Omental fat pad (tissue), 4 donors: ENCODE measurements at places on chromosomes 4 and X. TPM values are rescaled to one million over a fixed set of nuclear protein-coding genes. Genes with fewer than 3 reads are reported as not detected.
A peak's percentile ranks its signal among the peaks of the same experiment; 100 is the strongest.

Gene FRMPD4
- total RNA-seq = 0.12 TPM

DNA sequence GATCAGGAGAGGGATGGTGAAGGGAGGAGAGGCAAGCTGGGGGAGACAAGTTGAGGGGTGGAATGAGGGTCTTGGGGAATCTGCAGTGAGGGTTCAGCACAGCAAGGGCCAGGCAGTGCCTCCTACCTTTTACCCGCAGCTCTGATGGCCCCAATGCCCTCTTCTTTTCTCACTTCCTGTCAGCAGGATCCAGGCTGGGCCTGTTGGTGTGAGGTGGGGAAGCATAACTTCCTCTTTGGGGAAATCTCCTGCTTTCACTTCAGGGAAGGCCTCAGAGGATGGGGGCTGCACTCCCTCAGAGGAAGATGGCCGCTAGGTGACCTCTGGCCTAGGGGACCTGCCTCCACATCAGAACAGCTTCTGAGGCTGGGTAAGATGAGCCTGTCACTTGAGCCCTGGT lies 36.5 kb downstream of the EFNB1 start:
- no peak for DNase-seq

- no peak for DNase-seq
These were observed 17.7 kb upstream of the PPEF2 start for GRCh38 chr4:75919920-75920319.

DNA sequence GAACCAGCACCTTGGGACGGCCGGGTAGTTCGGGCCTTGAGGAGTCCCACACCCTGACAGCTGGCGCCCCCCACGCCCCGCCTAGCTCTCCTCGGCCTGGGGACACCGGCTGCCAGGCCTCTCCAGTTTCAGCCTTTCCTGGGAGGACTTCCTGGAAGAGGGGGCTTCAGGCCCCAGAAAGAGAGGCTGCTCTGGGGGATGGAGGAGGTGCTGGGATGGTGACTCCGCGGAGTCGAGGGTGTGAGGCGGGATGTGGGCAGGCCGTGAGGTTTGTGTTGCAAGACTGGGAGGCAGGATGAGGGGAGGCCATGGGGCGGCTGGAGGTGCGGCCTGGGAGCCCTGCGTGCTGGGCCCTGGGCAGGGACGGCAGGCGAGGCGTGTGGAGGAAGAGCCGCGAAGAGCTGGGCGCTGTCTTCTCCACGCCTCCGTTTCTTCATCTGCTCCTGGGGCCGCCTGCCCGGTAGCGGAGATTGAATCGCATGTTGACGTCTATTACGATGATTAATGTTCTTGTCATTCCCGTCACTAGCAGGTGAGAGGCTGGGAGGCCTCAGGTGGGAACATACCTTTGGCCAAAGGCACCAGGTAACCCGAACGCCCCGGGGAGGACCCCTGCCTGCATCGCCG lies 918 bp upstream of the FGFRL1 start:
- DNase-seq = peak; percentile 61

Gene GAGE12F
- not detected for total RNA-seq

DNA sequence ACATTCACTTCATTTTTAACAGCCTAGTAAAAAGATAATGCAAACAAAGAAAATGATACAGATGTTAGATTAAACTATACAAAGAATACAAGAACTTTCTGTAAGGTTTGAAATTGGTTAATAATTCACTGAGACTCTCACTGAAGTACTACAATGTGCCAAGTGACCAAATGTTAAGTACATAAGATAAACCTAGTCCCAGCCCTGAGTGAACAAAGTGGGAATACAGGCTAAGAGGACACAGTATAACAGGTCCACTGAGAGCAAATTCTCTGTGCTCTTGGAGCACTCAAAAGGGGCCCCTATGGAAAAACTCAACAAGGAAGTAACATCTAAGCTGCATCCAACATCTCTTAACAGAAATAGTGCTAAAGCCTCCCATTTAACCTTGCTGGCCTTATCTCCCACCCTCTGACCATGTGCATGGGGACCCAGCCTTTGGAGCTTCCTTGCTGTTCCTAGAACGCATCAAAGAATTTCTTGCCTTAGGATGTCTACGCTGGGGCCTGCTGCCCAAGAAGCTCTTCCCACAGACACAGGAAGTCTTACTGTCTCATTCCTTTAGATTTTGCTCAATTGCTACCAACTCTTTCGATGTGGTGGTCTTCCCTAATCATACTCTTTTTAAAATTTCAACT lies 113.4 kb downstream of the ZAR1 start:
- DNase-seq = no peak

Gene EDA
- total RNA-seq = 10.9 TPM

DNA sequence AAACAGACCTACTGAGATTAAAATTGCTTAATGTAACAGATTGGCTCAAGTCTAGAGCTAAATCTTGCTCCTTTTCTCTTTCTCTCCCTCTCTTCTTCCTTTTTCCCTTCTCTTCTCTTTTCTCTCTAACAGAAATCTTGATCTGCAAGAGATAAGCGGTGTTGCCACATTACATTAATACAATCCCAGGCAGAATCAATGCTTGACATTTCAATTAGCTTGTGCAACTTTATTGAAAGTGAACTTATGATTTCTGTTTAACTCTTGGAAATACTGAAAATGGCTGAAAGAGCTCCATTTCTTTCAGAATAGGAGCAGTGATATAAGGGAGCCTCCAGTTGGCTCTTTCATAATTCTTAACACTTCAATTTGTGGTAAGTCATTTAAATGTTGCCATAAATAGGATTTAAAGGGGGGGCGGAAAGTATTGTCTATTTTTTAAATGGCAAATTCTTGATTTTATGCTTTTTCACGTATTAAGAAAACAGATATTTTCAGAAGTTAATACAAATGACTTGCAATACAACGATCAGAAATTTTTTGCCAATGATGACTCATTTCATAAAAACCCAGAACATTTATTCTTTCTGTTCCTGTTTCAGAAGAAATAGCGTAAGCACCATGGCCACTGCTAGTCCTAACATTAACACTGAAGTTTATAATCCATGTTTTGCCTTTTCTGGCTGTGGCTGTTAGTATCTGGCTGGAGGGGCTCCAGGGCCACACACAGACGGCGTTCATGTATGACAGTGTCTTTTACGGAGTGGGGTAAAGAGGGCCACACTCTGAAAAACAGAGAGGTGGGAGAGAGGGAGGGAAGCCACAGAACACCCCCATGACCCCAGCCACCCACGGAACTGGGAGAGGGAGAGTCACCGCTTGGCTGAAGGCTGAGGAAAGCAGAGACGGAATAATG lies 115.7 kb upstream of the FAT1 start:
- no peak for DNase-seq

DNA sequence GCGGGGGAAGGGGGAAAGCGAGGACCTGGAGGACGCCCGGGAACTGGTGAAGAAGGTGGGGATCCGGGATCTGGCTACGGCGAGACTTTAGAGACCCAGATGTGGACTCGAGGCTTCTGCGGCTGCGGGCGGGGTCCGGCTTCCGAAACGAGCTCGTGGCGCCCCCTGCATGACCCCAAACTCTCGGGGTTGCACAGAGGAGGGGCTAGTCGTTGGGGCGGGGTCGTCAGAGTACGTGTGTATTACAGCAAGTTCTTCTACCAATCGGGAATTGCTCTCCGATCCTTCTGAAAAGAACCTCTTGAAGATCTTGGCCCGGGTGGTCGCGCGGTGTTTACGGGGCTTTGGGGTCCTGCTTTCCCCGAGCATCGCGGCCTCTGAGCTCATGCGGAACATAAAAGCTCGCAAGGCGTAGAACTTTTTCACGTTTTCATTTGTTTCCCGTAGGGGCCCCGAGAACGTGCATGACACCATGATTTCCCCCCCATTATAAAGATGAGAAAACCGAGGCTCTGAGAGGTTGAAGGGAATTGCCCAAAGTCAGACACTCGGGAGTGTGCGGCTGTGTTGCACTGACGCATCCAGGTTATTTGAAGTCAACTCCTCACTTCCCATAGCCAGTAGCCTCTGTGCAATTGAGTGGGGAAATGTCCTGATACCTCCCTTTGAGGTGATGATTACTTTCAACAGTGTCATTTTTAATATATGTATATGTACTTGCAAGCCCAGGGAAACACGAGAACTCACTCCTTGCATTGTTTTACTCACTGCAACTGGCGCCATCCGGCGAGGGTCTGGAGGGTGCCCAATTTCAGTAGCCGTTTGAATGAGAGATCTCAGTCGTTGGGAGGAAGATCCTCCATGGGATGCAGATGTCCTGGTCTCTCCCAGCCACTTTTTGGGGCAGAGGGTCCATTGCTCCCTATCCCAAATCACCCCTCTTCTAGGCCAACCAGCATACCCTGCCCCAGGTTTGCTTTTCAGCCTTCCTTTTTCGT lies at the start of gene BEND4:
BEND4 (minus strand) TSS at position 149 of the 998 bp plus-strand sequence. CDS start 512 bp downstream, outside the sequence.
- DNase-seq = no peak

DNA sequence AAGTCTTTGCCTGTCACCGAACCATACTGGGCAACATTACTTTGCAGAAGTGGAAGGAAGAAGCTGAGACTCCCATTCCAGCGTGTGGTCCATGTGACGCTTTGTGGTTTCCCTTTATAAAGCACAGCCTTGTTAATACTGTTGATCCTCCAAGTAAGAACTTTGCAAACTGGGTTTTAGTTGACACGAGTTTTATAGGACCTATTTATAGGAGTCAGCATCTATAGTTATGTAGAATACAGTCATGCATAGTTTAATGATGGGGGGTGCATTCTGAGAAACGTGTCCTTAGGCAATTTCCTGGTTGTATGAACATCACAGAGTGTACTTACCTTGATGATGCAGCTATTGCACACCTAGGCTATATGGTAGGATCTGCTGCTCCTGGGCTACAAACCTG lies 1879.4 kb upstream of the TENM3 start:
- no peak for DNase-seq

DNA sequence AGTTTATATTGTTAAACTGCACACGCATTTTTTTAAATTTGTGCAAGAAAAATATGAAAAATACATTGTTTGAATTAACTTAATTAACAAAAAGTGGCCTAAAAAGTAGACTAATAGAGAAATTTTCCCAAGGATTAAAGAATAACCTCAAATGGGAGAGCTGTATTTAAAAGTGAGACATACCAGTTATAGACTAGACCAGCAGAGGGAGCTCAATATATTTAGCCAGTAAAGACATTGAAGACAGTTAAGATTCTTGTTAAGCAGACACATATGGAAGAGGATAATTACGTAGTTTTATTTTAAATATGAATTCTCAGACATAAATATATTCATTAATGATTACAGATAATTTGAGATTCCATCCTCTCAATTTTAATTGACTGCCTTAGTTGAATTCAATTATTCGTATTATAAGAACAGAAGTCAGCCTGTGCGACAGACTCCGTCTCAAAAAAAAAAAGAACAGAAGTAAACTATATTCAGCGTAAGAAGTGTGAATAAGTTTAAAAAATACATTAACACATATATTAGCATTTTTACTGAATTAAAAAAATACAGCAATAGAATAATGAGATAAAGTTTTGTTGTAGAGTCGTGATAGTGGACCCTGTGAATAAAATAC lies 64.8 kb downstream of the GLRA3 start:
- DNase-seq = no peak

Gene ARHGAP6
- total RNA-seq = 20.4 TPM

Gene GRXCR1
- total RNA-seq = not detected

- DNase-seq = no peak
These were observed 36.6 kb upstream of the PTPN13 start for GRCh38 chr4:86557526-86557925.

Gene MAGEA2B
- total RNA-seq = not detected

DNA sequence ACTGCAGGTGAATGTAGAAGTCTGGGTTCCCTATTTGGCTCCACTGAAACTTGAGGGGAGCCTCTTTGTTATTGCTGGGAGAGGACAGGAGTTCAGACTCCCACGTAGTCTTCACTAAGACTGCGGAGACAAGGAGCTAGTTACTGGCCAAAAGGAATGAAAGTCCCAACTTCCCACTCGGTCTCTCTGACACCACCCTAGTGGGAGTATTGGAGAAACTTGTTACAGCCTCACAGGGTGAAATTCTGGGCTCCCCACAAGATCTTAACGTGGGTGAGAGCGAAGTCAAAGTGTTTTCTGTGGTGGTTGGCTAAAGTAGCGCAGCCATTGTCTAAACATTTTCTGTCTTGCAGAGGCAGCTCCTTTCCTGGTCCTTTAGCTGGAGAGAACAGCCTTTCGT lies 13.5 kb downstream of the MYOZ2 start:
- DNase-seq = no peak

Gene ATP8A1
- total RNA-seq = 37.0 TPM

DNA sequence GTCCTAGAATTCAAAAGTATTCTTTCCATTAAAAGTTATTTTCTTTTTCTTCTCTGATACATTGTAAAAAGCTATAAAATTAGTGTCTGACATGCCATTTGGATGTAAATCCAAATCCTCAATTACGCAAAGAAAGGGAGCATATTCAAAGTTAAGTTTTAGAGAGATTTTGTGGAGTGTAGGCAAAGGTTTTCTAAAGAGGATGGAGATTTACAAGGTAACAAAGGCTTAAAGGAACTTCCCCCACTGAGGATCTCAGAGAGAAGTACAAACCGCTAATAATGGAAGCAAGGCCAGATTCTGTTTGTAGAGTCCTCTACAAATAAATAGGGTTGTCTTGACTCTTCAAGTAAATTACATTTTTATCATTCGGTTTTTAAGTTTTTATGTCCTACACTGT lies 91.0 kb upstream of the MAPK10 start:
- no peak for DNase-seq

DNA sequence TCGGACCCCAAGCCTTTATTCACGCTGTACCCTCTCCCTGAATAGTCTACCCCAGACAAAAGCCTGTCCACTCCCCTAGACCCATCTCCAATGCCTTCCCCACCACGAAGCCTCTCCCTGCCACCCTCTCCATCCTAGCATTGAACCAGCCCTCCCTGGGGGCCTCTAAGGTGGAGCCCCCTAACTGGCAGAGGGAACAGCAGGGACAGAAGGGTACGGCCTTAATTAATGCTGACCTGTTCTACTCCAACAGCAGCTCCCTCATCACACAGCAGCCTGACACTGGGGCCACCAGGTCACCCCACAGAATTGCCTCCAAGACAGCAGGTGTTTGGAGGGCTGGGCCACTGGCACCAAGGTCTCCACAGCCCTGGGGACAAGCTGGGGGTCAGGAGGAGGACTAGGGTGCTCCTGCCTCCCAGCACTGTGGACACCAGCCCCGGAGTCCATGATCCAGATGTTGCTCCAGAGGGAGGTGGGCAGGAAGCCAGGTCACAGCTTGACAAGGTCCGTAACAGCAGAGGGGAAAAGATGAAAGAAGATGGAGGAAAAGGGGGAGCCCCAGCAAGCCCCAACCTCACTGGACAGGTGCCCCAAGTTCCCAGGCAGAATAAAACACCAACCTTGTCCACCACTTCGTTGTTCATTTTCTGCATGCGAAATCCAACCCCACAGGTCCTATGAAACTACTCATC lies 3.7 kb downstream of the CRMP1 start:
- no peak for DNase-seq

DNA sequence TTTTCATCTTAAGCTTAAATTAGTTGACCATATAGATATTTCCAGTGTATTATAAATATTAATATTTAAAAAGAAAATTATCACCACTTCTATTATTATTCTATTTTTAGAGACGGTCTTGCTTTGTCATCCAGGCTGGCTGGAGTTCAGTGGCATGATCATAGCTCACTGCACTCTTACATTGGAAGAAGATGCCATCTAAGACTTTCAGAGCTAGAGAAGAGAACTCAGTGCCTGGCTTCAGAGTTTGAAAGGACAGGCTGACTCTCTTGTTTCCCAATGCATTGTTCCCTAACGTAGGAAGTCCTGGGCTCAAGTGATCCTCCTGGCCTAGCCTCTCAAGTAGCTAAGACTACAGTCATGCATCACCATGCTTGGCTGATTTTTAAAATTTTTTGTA lies 75.9 kb downstream of the FIP1L1 start:
- DNase-seq = no peak

Gene FAM9B
- not detected for total RNA-seq

Gene FAAH2
- total RNA-seq = 2.6 TPM

Gene DKK2
- 0.84 TPM for total RNA-seq
